ENCODE measurements at places on chromosomes 4 and X.

DNA sequence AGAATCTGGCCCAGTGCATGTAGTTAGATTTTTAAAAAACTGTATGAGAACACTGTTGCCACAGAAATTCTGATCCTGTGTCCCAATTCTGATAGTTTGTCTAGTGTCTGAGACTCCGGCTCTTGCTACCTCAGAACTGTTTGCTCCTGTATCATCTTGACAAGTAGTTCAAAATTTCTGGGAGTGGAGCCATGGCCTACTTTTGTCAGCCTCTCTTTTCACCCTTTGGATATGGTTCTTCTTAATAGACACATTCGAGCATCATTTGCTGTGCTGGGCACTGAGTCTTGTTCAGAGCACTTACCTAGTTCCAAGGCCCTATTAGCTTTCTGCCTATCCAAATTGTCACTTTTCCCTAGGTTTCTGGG, 46.9 kb downstream of the ATP10D start:
- DNase-seq: no peak

GRCh38 chr4:11131491-11131890, 297.2 kb downstream of the HS3ST1 start:
- DNase-seq: no peak

DNA sequence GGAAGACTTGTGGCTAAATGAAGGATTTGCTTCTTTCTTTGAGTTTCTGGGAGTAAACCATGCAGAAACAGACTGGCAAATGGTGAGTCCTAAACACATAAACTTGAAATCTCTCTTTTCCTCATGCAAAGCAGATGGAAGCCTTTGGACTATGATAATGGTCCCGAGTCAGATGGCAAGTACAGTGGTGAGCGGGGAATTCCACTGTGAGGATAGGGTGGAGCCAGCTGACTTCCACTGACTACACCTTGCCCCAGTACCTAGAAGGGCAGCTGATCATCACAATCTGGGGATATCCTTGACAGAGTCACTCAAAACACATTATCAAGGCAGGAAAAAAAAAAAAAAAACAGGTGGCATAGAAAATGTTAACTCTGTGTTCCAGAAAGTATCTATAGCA, 34.3 kb downstream of the ENPEP start:
- no peak for DNase-seq

GRCh38 chrX:75609406-75609805, 86.6 kb upstream of the ZDHHC15 start:
- DNase-seq: no peak

DNA sequence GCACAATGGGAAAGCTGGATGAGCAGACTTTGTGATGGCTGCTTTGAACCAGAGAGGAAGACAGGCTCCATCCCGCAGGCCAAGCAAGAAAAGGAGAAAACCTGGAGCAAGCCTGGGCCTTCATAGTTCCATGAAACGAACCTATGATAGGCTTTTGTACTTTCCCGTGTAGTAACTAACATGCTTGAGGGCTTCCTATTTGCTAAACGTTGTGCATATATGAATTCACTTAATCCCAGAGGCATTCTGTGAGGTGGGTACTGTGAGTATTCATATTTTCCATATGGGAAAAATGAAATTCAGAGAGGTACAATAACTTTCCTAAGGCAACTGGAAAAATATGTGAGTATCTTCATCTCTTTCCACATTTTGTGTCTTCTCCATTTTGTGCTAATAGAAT, 13.6 kb upstream of the APBB2 start:
- DNase-seq: no peak

DNA sequence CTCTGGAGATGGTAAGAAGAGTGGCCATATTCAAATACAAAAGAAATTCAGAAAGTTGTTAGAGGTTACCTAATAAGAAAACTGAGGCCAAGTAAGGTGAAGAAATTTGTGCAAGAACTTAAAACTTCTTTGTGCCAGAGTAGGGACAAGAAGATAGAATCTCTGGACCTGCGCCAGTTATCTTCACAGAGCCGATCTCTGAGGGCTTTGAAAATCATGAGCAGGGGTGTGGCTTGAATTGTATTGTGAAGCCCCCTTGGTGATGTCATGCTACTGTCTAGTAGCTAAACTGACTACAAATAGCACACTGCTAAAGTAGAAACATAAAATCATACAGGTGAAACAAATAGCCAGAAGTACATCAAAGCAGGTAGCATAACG, 184.6 kb downstream of the UGT8 start:
- no peak for DNase-seq

GRCh38 chr4:163764569-163764968, 270.1 kb downstream of the TMA16 start:
- DNase-seq: no peak

- DNase-seq: no peak
Observed at GRCh38 chrX:27968878-27969277, 12.4 kb downstream of the DCAF8L1 start.

Measured in activated CD4-positive, alpha-beta T cell treated with anti-CD3 and anti-CD28 coated beads, Interleukin-2, amount 50 U/mL, for 1 hour (primary cell).